Ascending aorta (tissue), 2 donors: ENCODE measurements at places on chromosomes 5 and 9. TPM values are rescaled to one million over a fixed set of nuclear protein-coding genes. Genes with fewer than 3 reads are reported as not detected.
A peak's percentile ranks its signal among the peaks of the same experiment; 100 is the strongest.

Gene INSYN2B
- total RNA-seq = not detected

- DNase-seq = no peak
- peaks cover 5% of the 10 kb centered on the region for H3K4me1 ChIP-seq
- no peak overlapping the region for H3K4me3 ChIP-seq
- H3K27ac ChIP-seq = no peak overlapping the region
Measured at GRCh38 chr5:14008819-14009311, 64.4 kb upstream of the DNAH5 start.

DNA sequence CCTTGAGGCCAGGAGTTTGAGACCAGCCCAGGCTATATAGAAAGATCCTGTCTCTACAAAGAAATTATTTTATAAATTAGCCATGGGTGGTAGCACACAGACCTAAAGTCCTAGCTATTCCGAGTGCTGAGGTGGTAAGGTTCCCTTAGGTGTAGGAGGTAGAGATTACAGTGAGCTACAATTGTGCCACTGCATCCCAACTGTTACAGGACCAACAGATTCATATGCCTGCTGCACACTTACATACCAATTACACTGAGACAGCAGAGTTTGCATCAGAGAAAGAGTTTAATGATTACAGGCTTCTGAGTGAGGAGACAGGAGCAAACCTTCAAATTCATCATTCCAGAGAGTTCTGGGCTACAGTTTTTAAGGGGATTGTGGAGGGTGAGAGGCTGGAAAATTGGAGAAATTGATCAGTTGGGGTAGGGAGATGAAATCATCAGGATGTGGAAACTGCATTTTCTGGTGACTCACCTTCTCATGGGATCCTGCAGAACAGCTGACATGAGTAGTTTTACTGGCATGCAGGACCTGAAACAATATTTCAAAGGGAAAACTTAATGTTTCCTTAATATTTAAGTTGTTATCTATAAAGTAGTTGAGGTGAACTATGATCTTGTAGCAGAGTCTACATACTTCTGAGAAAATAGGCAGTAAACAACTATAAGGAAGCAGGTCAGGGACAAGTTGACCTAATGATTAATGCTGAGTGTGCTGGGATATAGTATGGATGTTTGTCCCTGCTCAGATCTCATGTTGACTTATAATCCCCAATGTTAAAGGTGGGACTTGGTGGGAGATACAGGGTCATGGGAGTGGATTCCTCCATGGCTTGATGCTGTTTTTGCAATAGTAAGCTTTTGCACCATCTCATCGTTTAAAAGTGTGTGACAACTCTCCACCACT, 54.7 kb downstream of the ANXA2R start:
- DNase-seq = no peak
- H3K27ac ChIP-seq = no peak overlapping the region
- no peaks in the 10 kb centered on the region for H3K27me3 ChIP-seq
- H3K36me3 ChIP-seq = no peaks in the 10 kb centered on the region
- no peak overlapping the region for H3K4me3 ChIP-seq

DNA sequence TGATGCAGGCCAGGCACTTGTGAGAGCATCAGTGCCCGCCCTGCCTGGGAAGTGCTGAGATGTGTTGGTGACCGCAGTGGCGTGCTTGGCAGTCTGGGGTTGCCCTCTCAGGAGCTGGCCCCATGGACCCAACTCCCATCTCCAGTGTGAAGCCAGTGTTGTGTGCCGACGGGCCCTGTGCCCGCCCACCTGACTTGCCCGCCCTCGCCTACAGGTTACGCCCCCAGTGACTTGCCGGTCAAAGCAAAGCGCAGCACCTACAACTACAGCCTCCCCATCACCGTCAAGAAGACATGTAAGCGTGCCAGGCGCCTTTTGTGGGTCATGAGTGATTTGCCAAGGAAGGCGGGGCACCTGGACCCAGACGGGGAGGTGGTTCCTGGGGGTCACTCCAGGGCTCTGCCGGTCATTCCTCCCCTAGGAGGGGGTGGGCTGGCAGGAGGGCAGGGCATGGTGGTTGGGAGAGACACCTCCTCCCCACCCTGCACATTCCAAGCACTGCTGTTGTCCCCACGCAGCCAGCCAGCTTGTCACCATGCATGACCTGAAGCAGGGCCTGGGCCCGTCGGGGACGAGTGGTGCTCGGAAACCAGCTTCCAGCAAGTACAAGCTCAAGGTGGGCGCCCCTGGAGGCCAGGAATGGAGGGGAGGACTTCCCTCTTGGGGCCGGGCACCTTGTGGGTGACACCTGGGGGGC, 7.4 kb upstream of the CEL start:
- no peak overlapping the region for H3K27ac ChIP-seq
- no peak overlapping the region for H3K4me3 ChIP-seq
- DNase-seq = no peak
- H3K27me3 ChIP-seq = no peaks in the 10 kb centered on the region

DNA sequence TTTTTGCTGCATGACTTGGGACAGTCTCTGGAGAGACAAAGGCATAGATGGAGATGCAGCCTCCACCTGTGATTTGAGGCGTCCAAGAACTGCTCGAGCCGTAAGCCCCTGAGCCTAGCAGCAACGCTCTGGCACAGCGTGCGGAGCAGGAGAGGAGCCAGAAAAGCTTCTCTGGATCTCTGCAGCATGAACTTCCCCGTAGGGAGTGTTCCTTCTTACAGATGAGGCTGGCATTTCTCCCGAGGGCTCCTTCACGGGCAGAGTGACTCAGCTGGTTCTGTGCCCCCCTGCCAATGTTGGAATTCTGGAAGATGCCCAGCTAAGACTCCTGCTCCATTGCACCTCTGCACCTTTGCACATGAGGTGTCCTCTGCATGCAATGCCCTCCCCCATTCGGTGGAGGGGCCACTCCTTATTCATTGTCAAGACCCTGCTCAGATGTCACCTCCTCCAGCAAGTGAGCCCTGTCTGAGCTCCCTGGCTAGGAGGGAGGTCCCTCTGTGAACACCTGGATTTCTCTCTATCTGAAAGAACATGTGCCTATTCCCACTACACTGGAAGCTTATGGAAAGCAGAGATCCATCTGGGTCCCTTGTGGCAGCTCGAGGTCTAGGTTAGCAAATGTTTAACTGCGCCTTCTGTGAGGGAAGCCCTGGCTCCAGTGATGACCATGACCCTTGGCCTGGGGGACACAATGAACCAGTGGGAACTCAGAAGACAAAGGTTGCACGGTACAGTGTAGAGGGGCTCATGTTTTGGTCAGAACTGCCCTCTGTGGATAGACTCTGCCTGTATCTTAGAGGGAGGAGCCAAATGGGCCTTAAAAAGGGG, 39.6 kb downstream of the SH3PXD2B start:
- peaks cover 4% of the 10 kb centered on the region for H3K36me3 ChIP-seq
- H3K27me3 ChIP-seq = no peaks in the 10 kb centered on the region
- no peak overlapping the region for H3K4me3 ChIP-seq
- peaks cover 24% of the 10 kb centered on the region for H3K4me1 ChIP-seq
- peak; percentile 83 for DNase-seq

DNA sequence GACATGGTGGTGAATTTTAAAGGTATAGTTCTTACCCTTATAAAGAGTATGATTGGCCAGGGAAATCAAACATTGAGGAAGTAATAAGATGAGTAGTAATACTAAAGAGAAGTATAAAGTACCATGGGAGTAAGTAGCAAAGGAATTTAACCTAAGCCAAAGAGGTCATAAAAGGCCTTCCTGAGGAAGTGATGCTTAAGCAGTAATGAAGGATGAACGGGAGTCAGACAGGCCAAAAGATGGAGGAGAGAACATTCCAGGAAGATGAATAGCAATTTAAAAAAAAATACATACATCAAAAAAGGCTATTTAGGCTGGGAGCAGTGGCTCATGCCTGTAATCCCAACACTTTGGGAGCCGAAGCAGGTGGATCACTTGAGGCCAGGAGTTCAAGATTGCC, 29.0 kb downstream of the KLHL3 start:
- DNase-seq = no peak
- H3K36me3 ChIP-seq = no peaks in the 10 kb centered on the region
- no peak overlapping the region for H3K27ac ChIP-seq
- no peaks in the 10 kb centered on the region for H3K27me3 ChIP-seq
- no peak overlapping the region for H3K4me3 ChIP-seq

Gene FAM81B
- total RNA-seq = not detected

GRCh38 chr9:2214707-2215106, 199.6 kb downstream of the SMARCA2 start:
- H3K27me3 ChIP-seq = no peaks in the 10 kb centered on the region
- H3K4me1 ChIP-seq = no peaks in the 10 kb centered on the region
- no peak for DNase-seq
- no peaks in the 10 kb centered on the region for H3K36me3 ChIP-seq
- H3K27ac ChIP-seq = no peak overlapping the region
- H3K4me3 ChIP-seq = no peak overlapping the region

Gene KLHL3
- 7.5 TPM for total RNA-seq

GRCh38 chr5:38341056-38341455, 82.7 kb downstream of the EGFLAM start:
- H3K27ac ChIP-seq = no peak overlapping the region
- DNase-seq = no peak
- H3K36me3 ChIP-seq = no peaks in the 10 kb centered on the region
- no peak overlapping the region for H3K4me3 ChIP-seq
- H3K4me1 ChIP-seq = no peaks in the 10 kb centered on the region

- no peak overlapping the region for H3K4me3 ChIP-seq
- no peaks in the 10 kb centered on the region for H3K36me3 ChIP-seq
- no peaks in the 10 kb centered on the region for H3K27me3 ChIP-seq
- H3K27ac ChIP-seq = no peak overlapping the region
- no peaks in the 10 kb centered on the region for H3K4me1 ChIP-seq
Measured at GRCh38 chr5:68698025-68698940, 395.5 kb upstream of the SLC30A5 start.

GRCh38 chr5:10724781-10725507, 36.1 kb downstream of the DAP start:
- no peaks in the 10 kb centered on the region for H3K36me3 ChIP-seq
- peak overlapping the region; percentile 91 for H3K27ac ChIP-seq
- DNase-seq = no peak
- peak overlapping the region; percentile 50 for H3K4me3 ChIP-seq
- H3K27me3 ChIP-seq = no peaks in the 10 kb centered on the region

GRCh38 chr5:67190410-67190809, 6.2 kb downstream of the CD180 start:
- DNase-seq = no peak
- no peaks in the 10 kb centered on the region for H3K36me3 ChIP-seq
- H3K27me3 ChIP-seq = no peaks in the 10 kb centered on the region
- H3K27ac ChIP-seq = no peak overlapping the region
- H3K4me1 ChIP-seq = no peaks in the 10 kb centered on the region

- no peaks in the 10 kb centered on the region for H3K27me3 ChIP-seq
- no peaks in the 10 kb centered on the region for H3K4me1 ChIP-seq
- no peak for DNase-seq
- no peak overlapping the region for H3K27ac ChIP-seq
- no peak overlapping the region for H3K4me3 ChIP-seq
Measured at GRCh38 chr9:3455094-3455493, 70.7 kb downstream of the RFX3 start.

DNA sequence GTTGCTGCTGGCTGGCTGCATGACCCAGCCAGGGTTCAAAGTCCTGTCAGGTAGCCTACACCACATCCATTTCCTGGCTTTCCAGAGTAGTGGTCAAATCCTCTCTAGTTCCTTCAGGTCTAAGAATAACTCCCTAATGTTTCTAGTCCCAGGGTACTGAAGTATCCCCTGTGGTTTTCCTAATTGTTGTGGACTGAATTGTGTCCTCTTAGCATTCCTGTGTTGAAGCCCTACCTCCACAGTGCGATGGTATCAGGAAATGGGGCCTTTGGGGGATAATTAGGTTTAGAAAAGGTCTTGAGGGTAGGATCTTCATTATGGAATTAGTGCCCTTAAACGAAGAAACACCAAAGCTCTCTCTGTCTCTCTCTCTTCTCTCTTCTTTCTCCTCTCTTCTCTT, 191.8 kb upstream of the CCNG1 start:
- H3K4me1 ChIP-seq = no peaks in the 10 kb centered on the region
- H3K27ac ChIP-seq = no peak overlapping the region
- no peaks in the 10 kb centered on the region for H3K36me3 ChIP-seq

GRCh38 chr9:2697492-2697891, 19.8 kb upstream of the KCNV2 start:
- no peaks in the 10 kb centered on the region for H3K4me1 ChIP-seq
- H3K27me3 ChIP-seq = no peaks in the 10 kb centered on the region

DNA sequence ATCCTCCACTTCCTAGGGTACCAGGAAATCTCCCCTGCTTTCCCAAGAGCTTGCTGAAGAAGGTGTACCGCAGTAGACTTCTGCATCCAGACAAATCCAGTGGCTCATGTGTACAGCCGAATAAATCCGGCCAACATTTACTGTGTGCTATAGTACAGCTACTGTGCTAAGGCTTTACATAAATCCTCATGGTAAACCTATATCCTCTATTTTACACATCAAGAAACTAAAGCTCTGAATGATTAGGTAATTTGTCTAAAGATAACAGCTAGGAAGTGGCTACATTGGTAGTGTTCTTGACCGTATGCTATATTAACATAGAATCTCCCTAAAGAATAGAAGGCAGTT, 511 bp upstream of the WDR41 start:
- H3K36me3 ChIP-seq = peaks cover 4% of the 10 kb centered on the region
- no peak for DNase-seq
- H3K27me3 ChIP-seq = no peaks in the 10 kb centered on the region
- H3K4me1 ChIP-seq = peaks cover 13% of the 10 kb centered on the region
- H3K4me3 ChIP-seq = peak overlapping the region; percentile 80

DNA sequence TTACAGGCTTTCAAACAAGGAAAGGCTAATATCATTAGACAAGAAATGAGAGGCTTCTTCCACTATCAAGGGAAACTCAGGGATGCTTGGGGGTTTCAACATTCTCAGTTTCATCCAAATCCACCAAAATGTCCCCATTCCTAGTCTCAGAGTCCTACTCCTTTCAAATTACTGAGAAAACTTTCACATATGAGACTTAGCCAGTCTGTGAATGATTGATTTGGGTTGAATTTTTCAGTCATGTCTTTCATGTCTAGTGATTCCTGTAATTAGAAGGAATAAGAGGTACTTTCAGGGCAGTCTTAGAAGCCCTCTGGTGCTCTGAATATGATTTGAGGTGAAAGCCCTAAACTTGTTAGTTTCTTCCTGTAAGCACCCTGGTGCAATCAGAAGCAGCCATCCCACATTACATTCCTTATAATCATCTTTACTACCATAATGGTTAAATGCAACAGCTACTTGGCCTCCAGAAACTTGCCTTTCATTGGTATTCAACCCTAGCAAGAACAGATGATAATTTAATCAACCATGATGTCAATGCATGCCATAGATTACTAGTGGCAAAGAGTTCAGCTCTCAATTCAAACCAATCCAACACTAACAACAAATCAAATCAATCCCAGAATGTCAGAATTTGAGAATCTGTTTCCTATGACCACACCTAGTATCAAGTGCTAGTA, 50.7 kb upstream of the RIC1 start:
- DNase-seq = no peak
- H3K27me3 ChIP-seq = no peaks in the 10 kb centered on the region
- H3K27ac ChIP-seq = peak overlapping the region; percentile 37
- H3K4me3 ChIP-seq = no peak overlapping the region

Gene SLC6A3
- not detected for total RNA-seq

Gene DDX4
- not detected for total RNA-seq
